ENCODE measurements at places on chromosomes 7 and 10.

DNA sequence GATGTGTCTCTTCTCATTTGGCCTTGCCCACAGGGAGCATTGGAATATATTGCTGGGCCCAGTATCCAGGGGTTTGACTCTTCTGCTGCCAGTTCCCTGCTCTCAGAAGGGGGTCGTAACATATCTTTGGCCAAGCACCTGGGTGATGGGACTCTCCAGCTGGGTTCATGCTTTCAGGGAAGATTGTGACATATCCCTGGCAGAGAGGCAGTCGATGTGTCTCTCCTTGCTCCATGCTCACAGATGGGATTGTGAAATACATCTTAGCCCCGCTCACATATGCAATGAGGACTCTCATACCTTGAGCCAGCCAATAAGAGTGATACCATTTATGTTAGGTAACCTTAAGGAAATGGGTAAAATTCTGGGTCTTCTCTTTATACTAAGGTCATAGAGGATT is 39.2 kb upstream of the ZNF680 start:
- DNase-seq, result no peak

GRCh38 chr7:47227762-47228177 is 354.1 kb downstream of the TNS3 start:
- DNase-seq, result peak; percentile 85

GRCh38 chr7:91082852-91083495 is 181.3 kb upstream of the FZD1 start:
- peak; percentile 31 for DNase-seq

- no peak for DNase-seq
Measured at GRCh38 chr7:118404211-118404610, 179.7 kb downstream of the ANKRD7 start.

- DNase-seq, result no peak
Measured at GRCh38 chr7:134784251-134785049, 5.0 kb downstream of the CALD1 start.

DNA sequence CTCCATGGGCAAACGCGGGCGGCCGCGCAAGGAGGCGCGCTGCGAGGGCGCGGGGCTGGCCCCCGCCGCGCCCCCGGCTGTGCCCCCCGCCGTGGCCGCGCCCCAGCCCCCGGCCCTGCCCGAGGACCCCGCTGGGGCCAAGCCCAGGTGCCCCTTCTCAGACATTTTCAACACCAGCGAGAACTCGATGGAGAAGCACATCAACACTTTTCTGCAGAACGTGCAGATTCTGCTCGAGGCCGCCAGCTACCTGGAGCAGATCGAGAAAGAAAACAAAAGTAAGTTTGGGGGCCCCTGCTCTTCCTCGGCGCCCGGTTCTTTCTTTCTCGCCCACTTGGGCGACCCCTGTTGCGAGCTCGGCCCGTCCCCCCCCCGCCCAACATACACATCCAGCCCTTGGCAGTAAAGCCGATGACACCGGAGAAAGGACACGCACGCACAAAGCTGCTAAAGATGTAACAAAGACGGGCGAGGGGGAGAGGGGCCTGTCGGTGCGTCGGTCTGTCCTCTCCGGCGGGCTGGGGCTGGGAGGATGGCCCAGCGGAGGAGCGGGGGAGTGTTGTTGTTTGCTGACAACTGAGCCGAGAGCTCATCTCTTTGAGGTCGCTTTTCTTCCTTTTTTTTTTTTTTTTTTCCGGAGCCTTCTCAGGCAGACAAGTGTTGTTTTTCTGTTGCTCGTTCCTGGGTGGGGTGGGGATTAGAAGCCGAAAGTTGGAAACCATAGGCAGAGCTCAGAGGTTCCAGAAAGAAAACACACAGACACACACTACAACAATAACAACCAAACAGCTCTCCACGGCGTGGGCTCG is 604 bp downstream of the MXI1 start:
- DNase-seq, result no peak

DNA sequence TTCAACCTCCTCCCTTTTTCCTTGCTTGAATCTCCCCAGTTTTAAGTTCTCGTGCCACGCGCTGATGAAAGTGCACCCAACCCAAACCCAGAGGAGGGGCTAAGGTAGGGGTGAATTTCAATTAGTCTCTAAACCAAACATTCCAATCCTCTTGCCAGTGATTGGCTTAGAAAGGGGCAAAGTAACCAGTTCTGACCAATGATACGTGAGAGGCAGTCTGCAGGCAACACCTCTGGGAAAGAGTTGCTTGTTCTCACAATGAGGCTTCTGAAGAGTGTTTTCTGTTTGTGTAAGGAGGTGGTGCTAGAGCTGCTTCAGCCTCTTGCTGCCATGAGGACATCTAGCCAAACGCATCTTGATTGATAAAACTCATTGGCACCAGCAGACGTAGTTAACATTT is 21.8 kb downstream of the SLC35G1 start:
- no peak for DNase-seq

DNA sequence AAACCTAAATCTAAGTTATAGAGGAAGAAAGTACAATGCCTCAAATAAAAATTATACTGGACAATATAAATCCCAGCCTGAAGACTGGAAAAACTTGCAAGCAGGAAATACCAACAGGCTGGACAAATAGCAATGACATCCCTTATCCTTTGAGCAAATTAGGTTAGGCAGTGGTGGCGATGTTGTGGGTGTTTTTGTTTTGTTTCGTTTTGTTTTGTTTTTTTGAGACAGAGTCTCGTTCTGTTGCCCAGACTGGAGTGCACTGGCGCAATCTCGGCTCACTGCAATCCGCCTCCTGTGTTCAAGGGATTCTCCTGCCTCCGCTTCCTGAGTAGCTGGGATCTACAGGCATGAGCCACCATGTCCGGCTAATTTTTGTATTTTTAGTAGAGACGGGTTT is 57.3 kb upstream of the TES start:
- no peak for DNase-seq

GRCh38 chr10:29306688-29307087 is 17.8 kb downstream of the LYZL1 start:
- no peak for DNase-seq

DNA sequence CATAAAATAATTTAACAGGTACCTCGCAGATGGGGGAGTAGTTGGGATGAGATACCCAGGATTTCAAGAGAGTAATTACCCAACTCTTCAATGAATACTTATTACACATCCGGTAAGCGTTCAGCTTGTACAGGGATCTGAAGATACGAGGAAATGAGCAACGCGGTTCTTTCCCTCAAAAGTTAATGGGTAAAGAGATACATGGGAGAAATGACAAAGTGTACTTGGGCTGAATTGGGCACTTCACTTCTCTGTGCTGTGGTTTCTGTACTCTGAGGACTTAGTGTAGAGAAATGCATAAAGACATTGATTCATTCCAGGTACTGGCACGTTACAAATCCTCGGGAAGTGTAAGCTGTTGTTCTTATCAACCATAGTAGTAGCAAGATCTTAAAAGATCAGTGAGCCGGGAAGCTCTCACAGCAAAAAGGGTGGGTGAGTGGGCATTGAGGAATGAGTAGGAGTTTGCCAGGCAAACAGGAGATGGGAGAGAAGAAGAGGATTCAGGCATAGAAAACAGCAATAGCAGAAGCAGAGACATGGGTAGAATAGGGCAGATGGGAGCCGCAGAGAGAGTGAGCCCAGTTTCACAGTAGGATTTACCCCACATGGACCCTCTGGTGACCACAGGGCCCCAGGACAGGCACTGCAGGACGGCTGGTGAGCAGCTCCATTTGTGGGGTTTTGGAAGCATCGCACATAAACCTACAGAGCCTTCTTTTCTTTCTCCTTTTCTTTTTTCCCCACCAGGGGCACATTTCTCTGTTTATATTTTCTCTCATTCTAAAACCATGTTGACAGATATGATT is 304.3 kb upstream of the PITRM1 start:
- DNase-seq, result no peak

- DNase-seq, result no peak
Measured at GRCh38 chr10:62709200-62709599, 95.3 kb upstream of the ADO start.

- DNase-seq, result no peak
Measured at GRCh38 chr7:142770661-142771352, at the start of gene PRSS2. PRSS2 (plus strand) TSS chr7:142770970; CDS start chr7:142770983, 13 bp downstream.

DNA sequence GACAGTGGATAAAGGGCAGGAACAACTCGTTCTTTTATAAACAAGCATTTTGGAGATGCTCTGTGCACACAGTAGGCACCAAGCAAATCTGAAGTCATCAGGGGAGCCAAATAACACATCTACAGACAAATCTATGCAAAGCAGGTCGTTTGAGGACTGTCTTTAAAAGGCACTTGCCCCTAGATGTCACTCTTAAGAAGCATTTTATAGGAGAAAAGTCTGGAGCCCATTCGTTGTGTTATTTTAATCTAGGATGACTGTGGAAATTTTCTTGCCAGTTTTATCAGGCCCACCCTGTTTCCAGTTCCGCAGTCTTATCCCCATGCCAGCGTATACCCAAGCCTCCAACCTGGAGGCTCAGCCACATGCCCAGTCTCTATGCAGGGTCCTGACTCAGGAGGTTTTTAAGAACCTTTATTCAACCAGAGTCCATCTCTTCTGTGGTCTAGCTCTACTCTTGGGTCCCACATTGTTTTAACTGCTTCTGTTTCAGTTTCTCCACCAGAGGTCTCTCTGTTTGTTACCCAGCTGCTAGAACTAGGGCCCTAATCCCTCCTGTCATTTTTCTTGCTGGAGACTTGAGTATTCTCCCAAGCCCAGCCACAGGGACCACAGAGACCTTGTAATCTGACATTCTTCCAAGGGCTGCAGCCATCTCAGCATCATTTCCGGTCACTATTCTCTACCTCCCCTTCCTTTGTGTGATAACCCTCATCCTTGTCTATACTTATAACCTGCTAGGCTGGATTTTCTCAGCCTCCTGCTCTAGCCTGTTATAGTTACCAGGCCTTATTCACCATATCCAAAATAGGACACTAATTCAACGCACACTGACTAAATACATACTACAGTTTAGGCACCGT is 26.7 kb downstream of the PIK3CG start:
- no peak for DNase-seq
